ENCODE measurements at places on chromosomes 7 and 10.

DNA sequence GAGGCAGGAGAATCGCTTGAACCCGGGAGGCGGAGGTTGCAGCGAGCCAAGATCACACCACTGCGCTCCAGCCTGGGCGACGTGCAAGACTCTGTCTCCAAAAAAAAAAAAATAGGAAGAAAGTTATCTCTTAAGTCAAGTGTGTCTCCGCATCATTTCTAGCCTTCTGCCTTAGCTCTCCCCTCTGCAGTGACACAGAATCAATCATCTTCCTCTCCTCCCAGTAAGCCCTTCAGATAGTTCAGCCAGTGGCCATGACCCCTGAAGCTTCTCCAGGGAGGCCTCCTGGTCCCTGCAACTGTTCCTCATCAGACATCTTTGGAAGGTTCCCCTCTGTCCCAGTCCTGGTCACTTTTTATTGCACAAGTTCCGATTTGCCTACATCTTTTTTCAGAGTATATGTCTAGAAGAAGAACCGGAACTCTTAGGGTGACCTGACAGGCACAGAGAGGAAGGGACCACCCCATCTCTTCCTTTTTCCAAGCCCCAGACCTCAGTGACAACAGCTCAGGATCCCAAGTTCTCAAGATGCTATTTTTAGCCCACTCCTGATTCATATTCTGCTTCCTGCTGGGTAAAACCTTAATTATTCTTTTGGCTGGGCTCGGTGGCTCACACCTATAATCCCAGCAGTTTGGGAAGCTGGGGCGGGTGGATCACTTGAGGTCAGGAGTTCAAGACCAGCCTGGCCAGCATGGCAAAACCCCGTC is 6.6 kb upstream of the RHBDD2 start:
- DNase-seq = no peak

DNA sequence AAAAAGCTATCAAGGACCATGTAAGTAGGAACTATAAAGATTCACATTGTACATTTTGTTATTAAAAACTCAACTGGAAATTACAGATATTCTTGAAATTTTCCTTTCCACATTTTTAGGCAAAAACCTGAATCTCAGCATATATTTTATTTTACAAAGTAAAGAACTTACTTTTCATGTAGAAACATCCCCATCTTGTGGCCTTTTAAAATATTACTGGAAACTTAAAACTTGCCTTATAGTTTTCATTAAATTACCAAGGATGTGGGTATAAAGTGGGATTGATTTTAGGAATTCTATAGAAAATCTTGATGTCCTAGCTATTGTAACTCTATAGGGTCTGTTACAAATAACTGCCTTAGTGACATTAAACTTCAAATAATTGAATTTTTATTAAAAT is 10.6 kb downstream of the DBF4 start:
- no peak for DNase-seq

DNA sequence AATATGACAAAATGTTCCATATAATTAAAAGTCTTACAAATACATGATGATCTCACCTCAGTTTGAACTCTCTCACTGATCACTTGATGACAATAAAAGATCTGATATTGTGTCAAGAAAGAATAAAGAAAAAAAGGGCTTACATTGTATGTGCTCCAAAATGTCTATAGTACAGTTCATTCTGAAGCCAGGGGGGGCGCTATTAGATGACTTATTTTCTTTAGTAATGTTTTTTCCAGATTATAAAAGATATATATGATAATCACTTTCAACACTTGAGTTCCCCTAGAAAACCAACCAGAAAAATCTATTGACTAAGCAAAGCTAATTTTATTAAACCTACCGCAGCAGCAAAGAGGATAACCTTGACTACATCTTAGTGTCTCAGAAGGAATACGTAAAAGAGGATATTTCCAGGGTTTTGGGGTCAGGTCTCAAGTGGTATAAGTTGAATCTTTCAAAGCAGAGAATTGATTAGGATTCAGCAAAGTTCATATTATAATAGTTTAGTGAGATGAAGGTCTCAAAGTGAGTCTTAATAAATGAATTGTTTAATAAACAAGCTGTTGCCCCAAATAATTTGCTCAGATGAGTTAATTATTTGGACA is 55.8 kb downstream of the PTN start:
- DNase-seq = no peak

- DNase-seq = no peak
Measured at GRCh38 chr10:70840836-70841235, 25.1 kb downstream of the SGPL1 start.

DNA sequence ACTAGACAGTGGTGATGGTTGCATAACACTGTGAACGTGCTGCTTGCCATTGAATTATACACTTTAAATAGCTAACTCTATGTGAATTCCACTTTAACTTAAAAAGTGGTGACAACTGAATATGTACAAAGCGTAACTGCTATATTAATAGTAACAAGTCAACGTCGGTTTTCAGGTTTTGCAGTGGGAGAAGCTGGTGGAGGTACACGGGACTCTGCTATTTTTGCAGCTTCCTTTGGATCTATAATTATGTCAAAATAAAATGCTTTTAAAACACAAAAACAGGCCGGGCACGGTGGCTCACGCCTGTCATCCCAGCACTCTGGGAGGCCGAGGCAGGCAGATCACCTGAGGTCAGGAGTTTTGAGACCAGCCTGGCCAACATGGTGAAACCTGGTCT is 21.0 kb downstream of the AP5Z1 start:
- no peak for DNase-seq

GRCh38 chr10:132153616-132154217 is 33.0 kb upstream of the DPYSL4 start:
- no peak for DNase-seq

DNA sequence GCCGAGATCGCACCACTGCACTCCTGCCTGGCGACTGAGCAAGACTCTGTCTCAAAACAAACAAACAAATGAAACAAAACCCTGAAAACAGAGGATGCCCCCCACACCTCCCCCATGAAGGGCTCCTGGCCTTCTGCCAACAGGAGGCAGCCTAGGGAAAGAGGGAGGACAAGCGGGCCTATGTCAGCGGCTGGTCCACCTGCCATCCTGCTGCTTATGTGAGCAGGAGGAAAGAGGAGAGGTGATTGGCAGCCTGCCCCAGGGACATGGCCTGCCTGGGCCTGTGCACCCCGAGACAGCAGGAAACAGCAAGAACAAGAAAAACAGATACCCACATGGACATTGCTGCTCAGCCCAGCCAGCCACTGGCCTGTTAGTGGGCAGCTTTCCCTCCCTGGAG is 9.1 kb upstream of the ZNF316 start:
- no peak for DNase-seq

GRCh38 chr10:3323865-3324498 is 151.4 kb upstream of the PITRM1 start:
- DNase-seq = no peak

DNA sequence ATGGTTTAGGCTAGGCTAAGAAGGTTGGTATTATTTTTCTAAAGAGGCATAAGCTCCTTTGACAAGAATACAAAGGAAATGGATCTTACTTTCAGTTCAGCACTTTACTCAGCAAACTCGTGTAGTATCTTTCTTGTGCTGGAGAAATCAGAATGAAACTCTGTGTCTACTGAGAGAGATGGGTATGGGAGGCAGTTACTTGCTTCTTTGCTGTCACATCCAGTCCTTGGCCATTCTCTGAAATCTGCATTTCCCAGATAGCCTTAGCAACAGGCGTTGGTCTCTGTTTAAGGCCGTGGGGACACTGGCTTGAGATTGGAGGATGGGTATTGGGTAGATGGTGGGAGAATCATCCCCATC is 180.5 kb downstream of the NRP1 start:
- DNase-seq = no peak

- no peak for DNase-seq
Measured at GRCh38 chr10:87613751-87614150, 45.9 kb upstream of the PAPSS2 start.

DNA sequence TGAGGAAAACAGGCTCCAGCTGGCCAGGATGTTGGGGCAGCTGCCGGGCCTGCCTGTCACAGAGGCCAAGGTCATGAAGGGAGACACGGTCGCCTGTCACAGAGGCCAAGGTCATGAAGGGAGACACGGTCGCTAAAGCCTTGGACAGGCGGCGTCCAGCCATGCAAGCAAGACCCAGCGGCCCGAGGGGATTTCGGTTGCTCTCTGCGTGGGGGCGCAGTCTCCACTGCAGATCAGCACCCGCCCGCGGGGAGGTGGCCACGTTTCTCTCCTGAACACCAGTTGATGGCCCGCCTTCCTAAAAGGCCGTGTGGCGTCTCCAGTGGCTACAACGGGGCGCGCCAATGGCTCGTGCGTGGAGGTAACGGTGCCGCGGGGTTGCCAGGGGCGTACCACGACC is 67.0 kb upstream of the PCGF5 start:
- no peak for DNase-seq

DNA sequence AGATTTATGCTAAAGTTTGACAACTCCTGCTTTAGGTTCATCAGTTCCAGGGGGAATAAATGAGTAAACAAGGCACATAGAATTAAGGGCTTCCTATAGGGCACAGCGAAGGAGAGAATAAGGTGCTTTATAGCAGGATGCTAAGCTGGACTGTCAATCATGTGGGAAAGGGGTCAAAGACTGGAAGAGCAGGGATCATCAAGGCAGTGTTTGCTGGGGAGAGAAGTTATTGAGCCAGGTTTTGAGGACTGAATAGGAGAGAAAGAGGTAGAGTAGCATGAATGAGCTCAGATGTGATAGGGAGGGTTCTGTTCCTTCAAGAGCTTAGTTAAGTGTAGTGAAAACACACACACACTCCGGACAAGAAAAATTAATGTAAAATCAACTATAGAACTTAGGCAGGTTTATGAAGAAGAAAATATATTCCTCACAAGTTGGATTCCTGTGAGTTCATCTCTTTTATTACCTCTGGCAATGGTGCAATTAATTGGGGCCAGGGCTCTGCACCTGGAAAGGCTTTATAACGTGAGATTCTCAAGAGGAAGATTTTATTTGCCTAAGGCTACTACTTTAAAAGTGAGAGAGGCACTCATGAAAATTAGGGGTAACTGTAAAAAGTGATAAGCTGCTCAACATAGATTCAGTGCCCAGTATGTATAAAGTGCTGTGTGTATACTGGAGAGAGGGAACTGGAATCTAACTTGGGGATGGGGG is 222.4 kb downstream of the AUTS2 start:
- no peak for DNase-seq

- DNase-seq = no peak
Measured at GRCh38 chr7:130971297-130971696, 237.3 kb upstream of the KLF14 start.

DNA sequence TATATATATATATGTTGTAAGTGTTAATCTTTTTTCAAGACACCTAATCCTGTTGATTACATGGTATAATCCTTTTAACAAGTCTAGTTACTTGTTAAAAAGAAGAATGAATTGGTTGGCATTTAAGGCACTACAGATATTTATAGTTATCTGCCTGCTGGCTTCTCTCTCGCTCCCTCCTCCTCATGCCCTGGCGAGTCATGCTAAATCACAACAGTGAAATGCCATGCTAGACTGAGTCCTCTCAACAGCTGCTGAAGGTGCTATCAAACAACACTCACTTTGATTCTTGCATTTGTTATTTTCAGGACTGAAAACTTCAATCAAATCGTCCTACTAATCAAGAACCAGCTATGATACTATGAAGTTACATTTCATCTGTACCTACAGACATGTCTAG is 15.4 kb downstream of the NRAP start:
- no peak for DNase-seq
